ENCODE measurements at places on chromosomes 12 and 14.

DNA sequence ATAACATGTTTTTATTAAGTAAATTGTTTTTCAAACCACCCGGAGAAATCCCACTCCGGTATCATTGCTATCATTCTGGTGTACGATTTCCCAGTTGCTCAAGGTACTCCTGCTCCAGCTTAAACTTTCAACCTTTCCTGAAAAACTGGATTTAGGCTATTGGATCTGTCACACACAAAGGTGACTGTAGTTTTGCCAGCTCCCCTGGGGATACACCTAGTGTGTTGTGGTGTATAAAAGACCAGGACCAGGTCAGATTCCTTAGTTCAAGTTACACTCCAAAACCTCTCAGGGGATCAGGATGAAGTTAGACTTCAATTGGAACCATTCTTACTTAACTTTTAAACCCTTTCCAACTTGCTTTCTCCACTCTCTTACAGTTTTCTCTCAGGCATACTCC is 303.9 kb downstream of the NOVA1 start:
- H3K4me3 ChIP-seq: no peak overlapping the region
- H3K27ac ChIP-seq: no peak overlapping the region
- no peaks in the 10 kb centered on the region for H3K27me3 ChIP-seq
- no peak for DNase-seq
- H3K4me1 ChIP-seq: no peaks in the 10 kb centered on the region

DNA sequence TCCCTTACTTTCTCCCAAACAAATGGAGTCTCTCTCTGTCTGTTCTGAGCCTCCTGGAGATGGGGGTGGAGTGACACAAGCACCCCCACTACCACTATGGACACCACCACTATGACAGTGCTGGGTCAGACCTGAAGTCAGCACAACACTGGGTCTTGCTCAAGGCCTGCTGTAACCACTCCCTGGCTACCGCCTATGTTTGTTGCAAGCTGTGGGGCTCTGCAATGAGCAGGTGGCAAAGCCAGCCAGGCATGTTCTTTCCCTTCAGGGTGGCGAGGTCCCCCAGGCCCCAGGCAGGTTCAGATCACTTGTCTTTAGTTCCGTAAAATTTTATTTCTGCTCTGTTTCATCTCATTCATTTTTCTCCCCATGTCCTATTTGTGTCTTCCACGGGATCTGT is 349.8 kb downstream of the TMEM121 start:
- H3K27me3 ChIP-seq: peaks cover 77% of the 10 kb centered on the region
- no peak overlapping the region for H3K4me3 ChIP-seq
- no peak overlapping the region for H3K27ac ChIP-seq
- no peak for DNase-seq
- H3K4me1 ChIP-seq: peaks cover 1% of the 10 kb centered on the region
- H3K36me3 ChIP-seq: no peaks in the 10 kb centered on the region

- peaks cover 9% of the 10 kb centered on the region for H3K27me3 ChIP-seq
- no peak overlapping the region for H3K4me3 ChIP-seq
Measured at GRCh38 chr14:80587096-80587724, 354.3 kb downstream of the CEP128 start.

GRCh38 chr12:24947541-24948419 is 1.1 kb downstream of the BCAT1 start:
- no peak for DNase-seq
- peaks cover 34% of the 10 kb centered on the region for H3K4me1 ChIP-seq
- H3K4me3 ChIP-seq: peak overlapping the region; percentile 84

GRCh38 chr12:109518820-109519665 is 41.6 kb downstream of the UBE3B start:
- H3K36me3 ChIP-seq: peaks cover 24% of the 10 kb centered on the region
- DNase-seq: peak; percentile 11
- H3K27ac ChIP-seq: no peak overlapping the region
- H3K4me1 ChIP-seq: no peaks in the 10 kb centered on the region

- H3K27ac ChIP-seq: no peak overlapping the region
- H3K27me3 ChIP-seq: no peaks in the 10 kb centered on the region
- DNase-seq: no peak
- H3K36me3 ChIP-seq: no peaks in the 10 kb centered on the region
- no peaks in the 10 kb centered on the region for H3K4me1 ChIP-seq
Measured at GRCh38 chr12:39237004-39237403, 205.9 kb downstream of the KIF21A start.

Data from T-helper 2 cell treated with Interferon-gamma antibody and Interleukin-4, amounts not matched to agents 5 μg/mL and 100 μg/mL, for 36 hours (primary cell).